ENCODE measurements at places on chromosomes 6 and 20.

- no peak for DNase-seq
These were observed 102.7 kb downstream of the RNASET2 start for GRCh38 chr6:166853371-166854325.

- no peak for DNase-seq
These were observed 68.0 kb downstream of the PLCG1 start for GRCh38 chr20:41205313-41205712.

DNA sequence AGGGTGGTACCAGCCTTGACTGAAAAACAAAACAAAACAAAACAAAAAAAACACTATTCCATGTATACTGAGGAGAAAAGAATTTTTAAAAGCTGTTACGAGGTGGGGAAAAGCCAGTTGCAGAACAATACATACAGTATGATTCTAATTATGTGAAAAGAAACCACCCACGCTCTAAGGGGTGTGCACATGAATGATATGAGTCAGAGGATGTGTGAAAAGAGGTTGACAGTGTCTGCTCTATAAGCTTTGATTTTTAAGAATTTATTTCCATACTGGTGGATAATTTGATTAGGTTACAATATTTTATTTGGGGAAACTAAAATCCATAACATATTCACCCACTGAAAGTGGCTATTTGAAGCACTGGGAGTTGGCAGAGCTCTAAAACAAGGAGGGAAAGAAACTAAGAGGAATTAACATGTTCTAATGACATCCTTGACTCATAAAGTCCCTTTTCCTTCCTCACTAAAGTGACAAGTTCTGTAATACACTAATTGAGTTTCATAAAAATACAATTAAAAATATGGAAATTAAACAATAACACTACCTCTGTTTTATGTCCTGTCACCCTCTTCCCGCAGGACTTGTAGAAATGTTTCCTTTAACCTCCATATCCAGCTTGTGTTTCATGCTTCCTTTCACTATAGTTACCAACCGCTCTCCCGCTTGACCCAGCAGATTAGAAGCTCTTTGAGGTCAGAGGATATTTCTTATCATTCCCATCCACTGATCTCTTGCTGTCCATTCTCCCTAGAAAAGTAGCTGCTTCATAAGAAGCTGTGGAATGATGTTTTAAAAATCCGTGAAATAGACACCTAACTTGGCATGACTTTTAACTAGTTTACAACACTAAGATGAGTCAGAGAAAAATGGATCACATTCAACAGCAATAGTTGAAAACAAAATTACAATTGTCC lies 118.6 kb upstream of the CCDC28A start:
- no peak for DNase-seq

- DNase-seq: no peak
These were observed 152.9 kb downstream of the AKAP7 start for GRCh38 chr6:131288214-131288613.

DNA sequence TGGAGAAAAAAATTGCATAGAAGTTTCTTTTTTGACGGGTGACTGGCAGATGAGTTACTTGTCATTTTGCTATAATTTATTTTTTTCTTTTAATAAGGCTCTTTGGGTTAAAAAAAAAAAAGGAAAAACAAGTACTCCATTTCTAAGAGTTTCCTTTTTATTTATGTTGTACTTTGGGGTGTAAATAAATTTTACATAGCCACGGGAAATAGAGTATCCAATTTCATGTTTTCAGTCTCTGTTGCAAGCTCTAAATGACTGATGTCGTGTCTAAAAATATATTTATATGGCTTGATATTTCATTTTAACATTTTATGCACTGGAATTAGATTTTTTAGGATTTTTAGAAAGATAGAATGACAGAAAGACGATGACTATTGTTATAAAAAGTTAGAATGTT lies 3.4 kb downstream of the EYA4 start:
- DNase-seq: no peak
